ENCODE measurements at places on chromosomes 5 and 9.
A peak's percentile ranks its signal among the peaks of the same experiment; 100 is the strongest.

DNA sequence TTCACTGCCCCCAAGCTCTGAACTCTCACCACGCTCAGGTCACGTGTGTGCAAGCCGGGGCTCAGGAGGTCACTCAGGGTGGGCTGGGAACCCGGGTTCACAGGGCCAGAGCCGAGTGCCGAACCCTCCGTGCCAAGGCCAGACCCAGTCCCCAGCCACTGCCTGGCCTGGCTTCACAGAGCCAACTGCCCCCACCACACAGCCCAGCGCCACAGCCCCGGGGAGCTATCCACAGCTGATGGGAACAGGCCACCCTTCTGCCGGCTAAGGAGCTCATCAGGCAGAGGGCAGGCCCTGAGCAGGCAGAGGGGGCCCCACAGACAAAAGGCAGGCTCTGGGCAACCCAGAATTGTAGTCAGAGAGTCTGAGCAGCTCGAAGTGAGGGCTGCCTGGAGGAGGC is 117.0 kb downstream of the VAV2 start:
- DNase-seq: no peak

DNA sequence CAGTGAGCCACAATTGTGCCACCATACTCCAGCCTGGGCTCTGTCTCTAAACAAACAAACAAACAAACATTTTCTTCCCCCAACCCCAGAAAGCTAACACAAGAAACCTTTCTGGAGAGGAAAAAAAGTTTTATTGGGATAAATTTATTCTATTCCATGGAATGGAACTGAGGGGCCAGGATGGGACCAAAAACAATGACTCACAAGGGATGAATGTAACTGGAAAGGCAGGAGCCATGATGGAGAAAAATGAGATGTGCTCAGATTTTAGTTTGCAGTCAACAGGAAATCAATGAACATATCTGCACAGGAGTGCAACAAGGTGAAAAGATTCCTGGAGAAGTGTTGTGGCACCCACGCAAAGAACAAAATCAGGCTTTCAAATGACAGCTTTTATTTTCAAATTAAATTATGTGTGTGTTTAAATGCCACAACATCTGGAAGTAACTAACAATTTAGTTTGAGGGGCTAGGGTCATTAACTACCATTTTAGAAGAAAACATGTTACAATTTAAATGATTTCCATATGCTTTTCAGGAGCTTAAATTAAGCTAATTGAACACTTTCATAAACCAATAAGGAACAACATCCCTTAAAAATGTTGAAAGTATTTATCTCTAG is 208.6 kb downstream of the TSSK1B start:
- DNase-seq: no peak

DNA sequence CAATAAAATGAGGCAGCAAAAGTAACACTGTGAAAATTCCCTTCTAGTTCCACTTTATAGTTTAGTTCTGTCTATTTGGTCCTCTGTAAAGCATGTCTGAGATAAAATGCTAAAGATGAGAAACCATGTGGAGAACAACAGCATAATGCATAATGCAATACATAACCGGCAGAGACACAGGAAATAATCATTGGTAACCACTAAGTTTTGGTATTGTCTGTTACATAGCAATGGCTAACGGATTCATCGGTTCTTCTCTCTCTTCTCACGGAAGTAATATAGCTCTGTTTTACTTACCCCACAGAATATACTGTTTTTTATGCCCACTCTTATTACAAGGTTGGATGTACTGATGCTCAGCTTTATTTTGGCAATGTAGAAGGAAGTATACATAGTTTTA is 158.9 kb downstream of the FAM174A start:
- no peak for DNase-seq

DNA sequence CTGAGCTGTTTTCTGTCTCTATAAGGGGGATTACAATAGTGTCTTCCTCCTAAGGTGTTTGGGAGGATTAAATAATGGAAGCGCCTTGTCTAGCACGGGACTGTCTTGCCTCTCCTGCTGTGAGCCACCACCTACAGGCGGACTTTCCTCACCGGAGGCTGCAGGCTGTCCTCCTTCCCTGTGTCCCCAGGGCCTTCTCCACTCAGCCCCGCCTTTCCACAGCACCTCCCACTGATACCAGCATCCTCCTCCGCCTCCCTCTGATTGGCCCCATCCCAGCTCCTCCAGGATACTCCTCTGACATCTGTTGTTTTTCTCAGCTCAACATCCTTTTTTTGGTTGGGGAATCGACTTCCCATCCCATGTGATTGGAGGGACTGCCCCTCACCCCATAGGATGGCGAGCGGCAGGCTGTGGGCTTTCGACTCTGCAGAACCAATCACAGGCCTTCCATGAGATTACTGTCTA is 851 bp upstream of the ZDHHC12 start:
- DNase-seq: peak; percentile 50

DNA sequence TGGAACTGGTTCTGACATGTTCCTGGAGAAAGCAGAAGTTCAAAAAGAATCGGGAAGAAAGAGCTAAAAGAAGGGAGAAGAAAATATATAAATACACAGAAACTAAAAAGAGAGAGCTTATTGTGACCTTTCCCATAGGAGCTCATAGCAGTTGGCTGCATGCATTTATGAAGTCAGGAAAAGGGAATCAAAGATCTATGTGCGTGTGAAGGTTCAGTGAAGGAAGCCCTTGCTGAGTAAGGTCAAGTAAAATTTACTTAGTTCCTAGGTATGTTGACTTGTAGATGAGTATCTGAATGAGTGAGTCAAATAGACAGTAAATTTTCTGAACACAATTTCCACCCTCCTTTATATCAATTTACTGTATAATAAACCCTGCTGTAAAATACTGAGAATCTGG is 632.5 kb downstream of the SLCO4C1 start:
- DNase-seq: no peak

DNA sequence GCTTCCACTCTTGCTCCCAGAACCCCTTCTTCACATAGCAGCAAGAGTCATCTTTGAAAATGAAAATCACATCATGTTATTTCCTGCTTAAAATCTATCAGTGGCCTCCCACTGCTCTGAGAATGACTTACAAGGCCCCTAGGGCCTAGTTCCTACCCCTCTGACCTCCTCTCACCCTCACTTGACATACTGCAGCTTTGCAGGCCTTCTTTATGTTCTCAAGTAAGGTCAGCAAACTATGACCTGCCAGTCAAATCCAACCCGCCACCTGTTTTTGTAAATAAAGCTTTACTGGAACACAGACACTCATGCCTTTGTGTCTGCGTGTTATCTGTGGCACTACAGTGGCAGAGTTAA is 185.7 kb downstream of the NR3C1 start:
- no peak for DNase-seq

- no peak for DNase-seq
Observed at GRCh38 chr9:94806307-94806893, 79.9 kb downstream of the AOPEP start.
